ENCODE measurements at places on chromosomes 6 and 20.

GRCh38 chr6:70412252-70413113 is 825 bp upstream of the FAM135A start:
- no peak for DNase-seq

DNA sequence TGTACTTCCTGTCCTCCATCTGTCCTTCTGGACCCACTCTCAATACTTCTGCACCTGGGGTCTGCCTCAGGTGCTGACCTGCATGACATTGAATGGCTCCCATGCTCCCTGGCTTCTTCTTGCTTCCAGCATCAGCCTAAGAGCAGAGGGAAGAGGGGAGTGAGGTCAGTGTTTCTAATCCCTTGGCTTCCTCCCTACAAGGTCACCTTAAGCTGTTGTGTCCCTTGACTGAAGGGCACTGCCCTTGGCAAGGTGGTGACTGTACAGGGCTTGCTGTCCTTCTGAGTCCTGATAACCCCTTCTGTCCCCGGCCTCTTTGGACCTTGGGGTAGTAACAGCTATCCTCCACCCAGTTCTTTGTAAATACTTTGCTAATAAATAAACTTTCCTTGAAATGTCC is 9.6 kb downstream of the HLA-DMB start:
- DNase-seq, result no peak

DNA sequence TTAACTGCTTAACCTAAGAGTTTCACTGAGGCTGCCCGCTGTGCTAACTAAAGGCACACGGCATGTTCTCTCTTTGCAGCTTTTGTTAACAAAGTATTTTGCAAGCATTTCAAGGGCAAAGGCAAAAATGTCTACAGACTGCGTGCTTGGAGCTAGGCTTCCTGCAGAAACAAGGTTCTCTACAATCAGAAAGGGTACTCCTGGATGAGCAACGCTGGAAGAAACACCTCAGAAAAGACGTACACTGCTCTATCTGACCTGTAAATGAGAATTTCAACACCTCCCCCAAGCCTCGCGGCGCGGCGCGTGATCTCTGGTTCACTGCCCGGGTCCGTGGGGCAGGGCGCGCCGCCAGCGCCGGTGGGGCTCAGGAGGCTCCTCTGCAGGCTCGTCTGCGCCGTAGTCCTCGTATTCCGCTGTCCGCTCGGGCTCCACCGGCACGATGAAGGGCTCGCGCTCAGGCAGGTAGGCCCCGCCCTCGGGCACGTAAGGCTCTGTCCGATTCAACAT is 120.9 kb downstream of the COL12A1 start:
- DNase-seq, result peak; percentile 41

- no peak for DNase-seq
Measured at GRCh38 chr6:103799971-103800670, 1059.6 kb downstream of the HACE1 start.

- DNase-seq, result no peak
Measured at GRCh38 chr6:100850174-100850573, 31.0 kb downstream of the ASCC3 start.

- no peak for DNase-seq
Measured at GRCh38 chr6:149248693-149249369, 68.7 kb upstream of the TAB2 start.

DNA sequence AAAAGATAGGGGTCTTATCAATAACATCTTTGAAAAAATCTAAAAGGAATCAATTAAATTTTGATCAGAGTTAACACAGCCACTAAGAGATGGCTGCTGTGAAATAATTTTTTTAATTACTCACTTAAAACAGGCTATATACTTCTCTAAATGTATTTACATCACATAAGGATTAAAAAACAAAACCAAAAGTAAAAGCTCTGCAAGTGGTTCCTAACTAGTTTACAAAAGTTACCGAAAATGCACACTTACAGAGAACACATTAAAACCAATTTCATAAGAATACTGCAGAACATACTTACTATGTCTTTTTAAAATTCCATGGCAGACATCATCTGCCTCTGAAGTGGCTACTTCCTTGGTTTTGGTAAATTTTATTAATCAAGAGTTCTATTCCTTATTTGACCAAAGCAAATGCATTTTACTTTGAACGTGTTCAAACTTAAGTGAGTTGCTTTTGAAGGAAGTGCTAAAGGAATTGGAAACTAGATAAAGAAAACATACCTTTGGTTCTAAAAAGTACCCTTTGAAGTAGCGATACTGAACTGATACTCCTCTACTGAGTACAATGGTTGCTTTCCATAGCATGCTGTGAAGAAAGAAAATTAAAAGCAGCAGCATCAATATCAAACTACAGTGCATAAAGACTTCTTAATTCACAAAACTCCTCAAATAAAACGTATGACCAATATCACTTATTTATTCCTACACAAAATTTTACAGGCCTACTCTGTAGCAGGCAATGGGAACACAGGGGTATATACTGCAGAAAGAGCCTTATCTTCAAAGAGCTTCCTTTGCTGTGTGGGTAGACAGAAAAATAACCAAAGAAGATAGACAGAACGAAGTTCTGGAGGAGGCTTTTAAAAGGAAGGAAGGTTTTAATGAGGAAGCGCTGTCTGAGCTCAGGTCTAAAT is 157.1 kb upstream of the SHLD1 start:
- DNase-seq, result no peak

GRCh38 chr20:42346189-42347170 is 728.3 kb upstream of the CHD6 start:
- DNase-seq, result no peak

DNA sequence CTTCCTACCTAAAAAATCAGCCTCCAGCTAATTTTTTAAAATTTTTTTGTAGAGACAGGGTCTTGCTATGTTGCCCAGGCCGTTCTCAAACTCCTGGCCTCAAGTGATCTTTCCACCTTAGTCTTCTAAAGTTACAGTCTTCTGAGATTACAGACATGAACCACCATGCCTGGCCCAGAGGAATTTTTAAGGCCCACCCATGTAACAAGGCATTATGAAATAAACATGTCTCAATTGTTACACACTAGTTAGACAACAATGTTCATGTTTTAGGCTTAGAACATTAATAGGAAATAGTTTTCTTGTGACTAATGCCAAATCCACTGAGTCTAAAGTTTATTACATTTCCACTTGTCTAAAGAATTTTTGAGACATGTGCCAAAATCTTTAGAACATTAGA is 221.2 kb downstream of the LAMA2 start:
- no peak for DNase-seq

All from NCI-H526 (cell line).